ENCODE measurements at places on chromosomes 5 and 9. TPM values are rescaled to one million over a fixed set of nuclear protein-coding genes. Genes with fewer than 3 reads are reported as not detected.

- no peaks in the 10 kb centered on the region for H3K27me3 ChIP-seq
- no peak for DNase-seq
- no peaks in the 10 kb centered on the region for H3K36me3 ChIP-seq
- H3K4me3 ChIP-seq = no peak overlapping the region
Observed at GRCh38 chr5:64853777-64854176, 85.0 kb downstream of the CWC27 start.

DNA sequence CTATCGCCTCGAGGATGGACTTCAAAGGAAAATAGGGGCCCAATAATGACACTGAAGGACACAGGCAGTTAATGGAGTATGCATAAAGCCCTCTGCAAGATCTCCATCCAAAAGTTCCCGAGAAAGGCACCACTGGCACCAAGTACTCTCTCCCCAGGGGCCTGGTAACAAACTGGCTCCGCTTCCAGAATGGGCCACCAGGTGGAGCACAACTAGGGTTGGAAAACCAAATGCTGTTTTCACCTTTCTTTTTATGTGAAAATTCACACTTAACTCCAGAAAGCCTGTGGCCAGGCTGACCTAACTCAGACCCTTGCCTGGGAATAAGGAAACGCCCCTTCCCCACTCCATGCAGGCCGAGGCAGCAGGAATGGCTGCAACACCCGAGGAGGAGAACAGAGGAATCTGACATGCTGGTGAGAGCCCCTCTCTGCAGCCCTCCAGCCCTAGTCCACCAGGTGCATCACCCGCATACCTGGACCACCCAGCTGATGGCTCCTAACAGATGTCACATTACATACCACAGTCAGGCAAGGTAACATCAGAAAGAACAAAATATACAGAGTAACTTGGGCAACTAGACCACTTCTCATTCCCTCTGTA is 42.8 kb downstream of the CAMSAP1 start:
- DNase-seq = peak; percentile 51
- no peak overlapping the region for H3K4me3 ChIP-seq
- no peaks in the 10 kb centered on the region for H3K27me3 ChIP-seq

GRCh38 chr5:138884554-138884953 is 9.4 kb upstream of the LRRTM2 start:
- no peak overlapping the region for H3K4me3 ChIP-seq
- peaks cover 13% of the 10 kb centered on the region for H3K4me1 ChIP-seq
- peaks cover 14% of the 10 kb centered on the region for H3K36me3 ChIP-seq
- no peaks in the 10 kb centered on the region for H3K27me3 ChIP-seq
- DNase-seq = no peak

DNA sequence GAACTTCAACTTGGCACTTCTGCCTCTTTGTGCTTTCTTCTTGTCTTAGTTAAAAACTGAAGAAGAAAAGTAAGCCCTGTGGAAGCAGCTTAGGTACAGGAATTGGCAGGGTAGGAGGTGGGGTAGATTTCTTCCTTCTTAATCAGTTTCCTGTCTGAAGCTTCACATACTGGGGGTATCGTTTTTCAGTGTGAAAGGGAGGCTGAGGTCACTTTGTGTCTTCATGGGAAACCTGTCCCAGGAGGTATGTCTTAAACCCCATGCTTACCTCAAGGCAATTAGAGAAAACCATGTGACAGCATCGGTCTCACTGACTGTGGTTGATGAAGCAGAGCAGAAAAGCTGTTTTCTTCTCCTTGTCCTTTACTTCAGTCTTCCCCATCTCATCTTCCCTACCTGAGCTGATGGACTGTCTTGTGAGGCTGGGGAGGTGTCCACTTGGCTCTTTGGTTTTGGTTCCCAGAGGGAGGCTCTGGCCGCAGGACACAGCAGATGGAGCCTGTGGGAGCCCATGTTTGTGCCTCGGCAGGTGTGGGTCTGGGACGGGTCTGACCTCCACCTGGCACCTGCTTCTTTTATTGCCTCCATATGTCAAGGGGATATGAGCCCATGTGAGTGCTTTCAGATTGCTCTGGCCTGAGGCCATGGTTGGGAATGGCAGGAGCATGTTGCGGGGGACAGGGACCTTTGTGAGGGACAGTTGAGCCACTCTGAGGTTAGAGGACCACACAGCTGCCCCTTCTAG is 47.0 kb downstream of the SH3GL2 start:
- no peaks in the 10 kb centered on the region for H3K4me1 ChIP-seq
- no peak overlapping the region for H3K4me3 ChIP-seq
- no peak overlapping the region for H3K27ac ChIP-seq
- no peak for DNase-seq
- no peaks in the 10 kb centered on the region for H3K27me3 ChIP-seq
- no peaks in the 10 kb centered on the region for H3K36me3 ChIP-seq

- no peak overlapping the region for H3K4me3 ChIP-seq
- no peak for DNase-seq
- no peaks in the 10 kb centered on the region for H3K27me3 ChIP-seq
- no peak overlapping the region for H3K27ac ChIP-seq
- peaks cover 16% of the 10 kb centered on the region for H3K4me1 ChIP-seq
- H3K36me3 ChIP-seq = no peaks in the 10 kb centered on the region
Observed at GRCh38 chr5:78929833-78930232, 55.3 kb downstream of the ARSB start.

DNA sequence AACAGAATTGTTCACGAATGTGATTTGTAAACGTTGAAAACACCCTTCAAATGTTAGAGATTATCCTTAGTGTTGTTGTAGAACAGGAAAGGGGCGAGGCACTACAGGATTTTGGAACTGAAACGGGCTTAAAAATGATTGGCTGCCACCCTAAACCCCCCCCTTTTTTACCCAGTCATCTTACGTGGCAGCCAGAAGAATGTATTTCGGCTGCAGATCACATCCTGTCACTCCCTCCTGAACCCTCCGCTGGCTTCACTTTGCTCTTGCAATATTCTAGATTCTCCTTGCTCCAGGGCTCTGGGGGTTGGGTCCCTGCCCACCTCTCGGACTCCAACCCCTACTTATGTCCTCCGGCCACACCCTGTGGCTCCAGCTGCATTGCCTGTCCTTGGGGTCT is 13.9 kb upstream of the UNC5A start:
- no peak for DNase-seq
- H3K4me3 ChIP-seq = no peak overlapping the region
- no peak overlapping the region for H3K27ac ChIP-seq
- no peaks in the 10 kb centered on the region for H3K4me1 ChIP-seq
- no peaks in the 10 kb centered on the region for H3K36me3 ChIP-seq

GRCh38 chr5:63613442-63613841 is 348.8 kb downstream of the HTR1A start:
- H3K27ac ChIP-seq = no peak overlapping the region
- H3K4me3 ChIP-seq = no peak overlapping the region
- DNase-seq = no peak

DNA sequence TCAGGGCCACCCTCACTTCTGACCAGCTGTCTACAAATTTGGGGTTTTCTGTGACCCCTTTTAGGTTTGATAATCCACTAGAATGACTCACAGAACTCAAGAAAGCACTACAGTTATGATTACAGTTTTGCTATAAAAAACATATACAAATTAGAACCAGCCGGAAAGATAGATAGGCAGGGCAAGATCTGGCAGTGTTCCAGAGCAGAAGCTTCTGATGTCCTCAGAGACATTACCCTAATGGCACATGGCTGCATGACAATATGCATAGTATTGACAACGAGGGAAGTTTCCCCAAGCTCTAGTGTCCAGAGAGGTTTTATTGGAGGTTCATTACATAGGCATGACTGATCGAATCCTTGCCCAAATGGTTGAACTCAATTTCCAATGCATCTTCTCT is 158.1 kb downstream of the RAB3C start:
- H3K27me3 ChIP-seq = no peaks in the 10 kb centered on the region
- H3K4me3 ChIP-seq = no peak overlapping the region
- H3K27ac ChIP-seq = no peak overlapping the region
- DNase-seq = no peak

The PPP1R26 gene
- total RNA-seq = 17.9 TPM

The PCDHGA7 gene
- 7.6 TPM for total RNA-seq
